ENCODE measurements at places on chromosomes 2 and 18. TPM values are rescaled to one million over a fixed set of nuclear protein-coding genes. Genes with fewer than 3 reads are reported as not detected.

The STAT4 gene
- total RNA-seq, result 1.3 TPM

DNA sequence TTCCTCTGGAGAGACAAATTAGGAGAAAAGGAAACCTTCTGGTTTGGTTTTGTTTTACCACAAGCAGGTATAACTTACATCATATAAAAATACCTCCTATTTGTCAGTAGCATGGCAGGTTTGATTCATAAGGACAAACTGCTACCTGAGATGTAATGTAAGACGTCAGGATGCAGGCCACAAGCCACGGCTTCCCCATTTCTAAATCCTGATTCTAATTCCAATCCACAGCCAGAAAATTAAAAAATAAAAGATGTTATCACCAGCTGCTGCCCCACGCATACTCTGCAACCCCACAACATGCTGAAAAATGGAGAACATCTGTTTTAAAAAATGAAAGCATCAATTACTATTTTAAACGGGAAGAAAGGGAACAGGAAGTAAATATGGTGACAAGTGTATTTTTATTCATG, 197.6 kb downstream of the BCL11A start:
- peak; percentile 30 for DNase-seq

DNA sequence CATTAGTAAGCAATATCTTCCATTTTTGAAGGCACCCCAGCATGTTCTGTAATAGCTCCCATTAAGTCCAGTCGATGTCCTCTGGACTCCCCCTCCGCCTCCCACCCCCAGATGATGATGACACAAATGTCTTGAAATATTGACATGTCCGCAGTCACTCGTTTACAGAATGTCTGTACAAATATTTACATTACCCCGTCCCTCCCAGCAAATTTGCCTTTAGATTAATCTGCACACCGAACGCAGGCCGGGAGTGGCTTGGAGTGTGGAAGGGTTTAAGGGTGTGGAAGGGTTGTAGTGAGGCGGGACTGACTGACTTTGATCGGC, 853 bp upstream of the OSBPL6 start:
- no peak for DNase-seq

GRCh38 chr2:231671270-231672050, 36.9 kb upstream of the PTMA start:
- DNase-seq, result peak; percentile 84

DNA sequence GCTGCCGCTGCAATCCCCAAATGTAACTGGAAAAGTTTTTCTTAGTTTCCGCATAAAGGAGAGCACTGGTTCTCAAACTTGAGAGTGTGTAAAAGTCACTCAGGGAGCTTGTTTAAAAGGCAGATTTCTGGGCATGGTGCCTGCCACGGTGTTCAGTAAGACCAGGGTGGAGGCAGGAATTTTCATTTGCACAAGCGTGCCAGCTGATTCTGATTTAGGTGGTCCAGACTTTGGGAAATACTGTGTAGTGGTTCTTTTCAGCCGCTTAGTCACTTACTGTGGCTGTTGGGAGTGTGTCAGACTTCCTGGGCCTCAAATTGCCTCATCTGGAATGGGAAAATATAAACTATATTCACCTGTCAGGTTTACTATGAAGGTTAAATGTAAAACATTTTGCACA, 788 bp downstream of the ARMC9 start:
- no peak for DNase-seq

The CD226 gene
- 0.46 TPM for total RNA-seq

GRCh38 chr2:230346921-230347533, 20.0 kb downstream of the SP140L start:
- no peak for DNase-seq

DNA sequence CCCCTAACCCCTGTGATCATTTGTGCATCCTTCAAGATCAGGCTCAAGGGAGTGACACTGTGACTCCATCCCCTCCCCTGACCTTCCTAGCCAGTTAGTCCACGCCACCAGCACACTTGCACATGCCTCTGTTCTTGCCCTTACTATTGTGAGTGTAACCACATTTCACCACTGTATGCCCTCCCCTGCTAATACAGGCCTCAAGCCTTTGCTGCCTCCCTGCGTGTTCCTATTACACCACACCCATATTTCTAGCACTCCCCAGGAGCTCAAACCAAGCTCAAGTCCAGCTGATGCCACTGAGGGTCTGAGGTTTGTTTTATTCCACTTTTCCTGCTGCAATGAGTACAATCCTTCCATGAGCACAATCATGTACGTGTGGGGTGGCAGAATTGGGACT, 288.9 kb upstream of the FBXO11 start:
- no peak for DNase-seq

GRCh38 chr2:42495611-42496010, 1.8 kb upstream of the KCNG3 start:
- no peak for DNase-seq

The MIB1 gene
- 63.8 TPM for total RNA-seq

Data from osteocyte (in vitro differentiated cells).